ENCODE measurements at places on chromosomes 1 and 21. TPM values are rescaled to one million over a fixed set of nuclear protein-coding genes. Genes with fewer than 3 reads are reported as not detected.

Gene SPATA1
- 0.98 TPM for total RNA-seq

Gene DNAJC28
- 0.37 TPM for total RNA-seq

Gene TENT5C
- under 0.01 TPM for total RNA-seq

Gene UBL4B
- not detected for total RNA-seq

Gene BPNT1
- total RNA-seq = 44.4 TPM

Gene DHCR24
- 86.3 TPM for total RNA-seq
